C1 segment of cervical spinal cord (tissue), 14 donors: ENCODE measurements at places on chromosomes 12 and 14.

- DNase-seq, result no peak
These were observed 10.6 kb downstream of the BBS10 start for GRCh38 chr12:76337583-76337982.

DNA sequence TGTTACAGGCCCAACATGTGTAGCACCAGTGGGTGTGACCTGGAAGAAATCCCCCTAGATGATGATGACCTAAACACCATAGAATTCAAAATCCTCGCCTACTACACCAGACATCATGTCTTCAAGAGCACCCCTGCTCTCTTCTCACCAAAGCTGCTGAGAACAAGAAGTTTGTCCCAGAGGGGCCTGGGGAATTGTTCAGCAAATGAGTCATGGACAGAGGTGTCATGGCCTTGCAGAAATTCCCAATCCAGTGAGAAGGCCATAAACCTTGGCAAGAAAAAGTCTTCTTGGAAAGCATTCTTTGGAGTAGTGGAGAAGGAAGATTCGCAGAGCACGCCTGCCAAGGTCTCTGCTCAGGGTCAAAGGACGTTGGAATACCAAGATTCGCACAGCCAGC is 8.6 kb downstream of the BCL2L14 start:
- no peak for DNase-seq

DNA sequence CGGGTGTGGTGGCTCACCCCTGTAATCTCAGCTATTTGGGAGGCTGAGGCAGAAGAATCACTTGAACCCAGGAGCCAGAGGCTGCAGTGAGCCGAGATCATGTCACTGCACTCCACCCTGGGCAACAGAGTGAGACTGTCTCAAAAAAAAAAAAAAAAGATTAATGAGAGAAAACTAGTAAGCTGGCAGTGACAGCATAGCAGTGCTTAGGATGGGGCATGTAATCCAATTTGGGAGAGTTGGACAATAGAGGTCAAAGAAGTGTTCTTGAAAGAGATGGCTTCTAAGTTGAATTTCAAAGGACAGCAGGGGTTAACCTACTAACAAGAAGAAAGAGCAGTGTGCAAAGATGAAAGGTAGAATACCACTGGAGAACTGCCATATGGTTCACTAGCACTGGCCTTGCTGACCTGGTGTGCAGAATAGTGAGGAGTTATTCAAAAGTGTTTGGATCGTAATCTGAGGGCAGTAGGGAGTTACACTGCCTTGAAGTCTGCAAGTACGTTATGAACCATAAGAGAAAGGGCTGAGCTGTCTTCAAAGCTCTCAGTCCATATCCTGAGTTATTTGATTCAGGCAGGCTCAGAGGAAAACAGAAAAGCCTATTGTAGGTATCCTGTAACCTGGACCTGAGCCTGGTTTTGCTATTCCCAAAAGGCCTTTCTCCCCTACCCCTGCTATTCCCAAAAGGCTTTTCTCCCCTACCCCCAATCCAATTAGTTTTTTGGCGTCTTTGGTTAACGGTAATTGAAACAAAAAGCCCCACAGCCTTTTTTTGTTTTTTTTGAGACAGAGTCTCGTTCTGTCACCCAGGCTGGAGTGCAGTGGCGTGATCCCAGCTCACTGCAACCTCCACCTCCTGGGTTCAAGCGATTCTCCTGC is 3.4 kb downstream of the XPOT start:
- DNase-seq, result no peak

DNA sequence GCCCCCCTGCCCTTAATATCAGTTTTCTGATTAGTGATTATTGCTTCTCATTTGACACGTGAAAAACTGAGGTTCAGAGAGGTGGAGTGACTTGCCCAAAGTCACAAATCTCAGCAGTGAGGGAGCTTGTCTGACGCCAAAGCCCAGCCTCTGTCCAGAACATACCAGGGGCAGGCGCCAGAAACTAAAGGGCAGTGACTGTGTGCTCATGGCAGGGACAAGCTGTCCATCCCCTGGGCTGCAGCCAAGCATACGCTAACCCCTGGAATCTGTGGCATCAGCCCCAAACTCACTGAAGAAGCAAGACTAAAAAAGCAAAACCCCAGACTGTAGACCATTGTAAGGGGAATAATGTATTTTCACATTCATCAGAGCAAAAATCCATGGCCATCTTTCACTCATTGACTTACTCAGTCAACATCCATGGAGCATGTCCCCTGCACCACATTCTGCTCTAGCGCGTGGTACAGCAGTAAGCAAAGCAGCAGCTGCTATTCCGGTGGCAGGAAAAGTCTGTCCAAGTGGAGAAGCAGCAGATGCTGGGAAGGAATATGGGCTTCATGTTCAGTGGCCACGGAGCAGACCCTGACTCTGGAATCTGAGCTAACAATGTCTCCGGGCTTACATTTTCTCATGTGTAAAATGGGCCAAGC is 1.5 kb upstream of the SERPINA4 start:
- DNase-seq, result peak; percentile 21

GRCh38 chr14:35234012-35234805 is 58.0 kb upstream of the PSMA6 start:
- DNase-seq, result no peak

- DNase-seq, result no peak
These were observed at the start of gene RDH16 for GRCh38 chr12:56957229-56958052. Gene RDH16, minus strand, starts transcription at chr12:56957608. Its CDS starts 146 bp downstream, at chr12:56957462.
